Activated CD4-positive, alpha-beta T cell treated with anti-CD3 and anti-CD28 coated beads, Interleukin-2, amount 50 U/mL, for 4 hours (primary cell): ENCODE measurements at places on chromosomes 3 and 15.

DNA sequence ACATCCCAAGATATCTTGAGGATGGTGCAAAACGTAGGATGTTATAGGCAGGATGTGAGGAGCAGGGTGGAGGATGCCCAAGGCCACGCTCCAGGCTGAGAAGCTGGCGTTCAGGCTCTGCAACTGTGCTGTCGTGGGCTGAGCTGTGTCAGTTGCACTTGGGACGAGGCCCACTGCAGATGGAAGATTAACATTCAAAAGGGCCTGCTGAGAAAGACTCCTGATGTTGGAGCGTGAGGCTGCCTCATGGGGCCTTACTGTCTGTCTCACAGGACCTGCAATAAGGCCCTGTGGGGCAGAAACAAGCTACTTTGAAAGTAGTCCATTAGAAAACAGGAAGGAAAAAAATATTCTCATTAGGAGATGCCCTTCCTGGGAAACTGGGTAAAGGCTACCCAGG lies 60.6 kb upstream of the SEC61A1 start:
- no peak for DNase-seq

- DNase-seq = no peak
These were observed 12.4 kb downstream of the KLF13 start for GRCh38 chr15:31338879-31339557.

- no peak for DNase-seq
These were observed 365.7 kb downstream of the GABRG3 start for GRCh38 chr15:27336676-27337075.

DNA sequence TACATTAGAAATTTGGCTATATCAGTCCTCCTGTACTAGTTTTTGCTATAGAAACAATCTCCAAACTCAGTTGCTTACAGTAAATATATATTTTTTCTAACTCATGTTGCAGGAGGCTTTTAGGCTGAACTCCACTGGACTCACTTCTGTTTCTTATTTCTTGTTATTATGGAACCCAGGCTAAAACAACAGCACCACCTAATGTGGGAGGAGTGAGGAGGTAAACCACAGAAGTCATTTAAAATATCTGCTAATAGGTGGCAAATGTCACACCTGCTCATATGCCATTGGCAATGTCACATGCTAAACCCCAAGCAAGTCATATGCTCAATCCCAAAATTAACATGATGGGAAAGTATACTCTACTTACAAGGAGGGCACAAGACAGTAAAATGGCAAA lies 462.2 kb downstream of the PLOD2 start:
- no peak for DNase-seq

- DNase-seq = no peak
These were observed 55.3 kb upstream of the LEKR1 start for GRCh38 chr3:156770699-156771414.

GRCh38 chr15:28959326-28959725 lies 73.6 kb downstream of the APBA2 start:
- no peak for DNase-seq

- no peak for DNase-seq
These were observed 54.0 kb downstream of the LHFPL4 start for GRCh38 chr3:9499455-9500107.

GRCh38 chr3:9732080-9732739 lies 675 bp downstream of the BRPF1 start:
- DNase-seq = no peak

DNA sequence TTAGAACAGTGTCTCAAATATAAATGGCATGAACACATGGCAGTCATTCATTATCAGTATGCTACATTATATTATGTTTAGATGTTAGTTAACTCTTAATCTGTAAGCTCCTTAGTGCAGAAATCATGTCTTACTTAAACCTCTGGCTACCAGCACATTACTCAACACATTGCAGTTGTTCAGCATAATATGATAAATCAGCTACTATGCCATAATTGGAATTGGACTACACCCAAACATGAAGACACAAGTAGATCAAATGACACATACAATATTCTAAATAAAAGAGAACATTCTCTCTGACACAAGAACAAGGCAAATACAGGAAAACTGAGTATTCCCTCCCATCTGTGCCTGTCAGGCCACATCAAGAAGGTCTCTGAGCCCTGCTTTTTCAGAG lies 116.1 kb downstream of the PCCB start:
- DNase-seq = no peak

GRCh38 chr3:158140396-158140795 lies 30.5 kb downstream of the RSRC1 start:
- DNase-seq = no peak

DNA sequence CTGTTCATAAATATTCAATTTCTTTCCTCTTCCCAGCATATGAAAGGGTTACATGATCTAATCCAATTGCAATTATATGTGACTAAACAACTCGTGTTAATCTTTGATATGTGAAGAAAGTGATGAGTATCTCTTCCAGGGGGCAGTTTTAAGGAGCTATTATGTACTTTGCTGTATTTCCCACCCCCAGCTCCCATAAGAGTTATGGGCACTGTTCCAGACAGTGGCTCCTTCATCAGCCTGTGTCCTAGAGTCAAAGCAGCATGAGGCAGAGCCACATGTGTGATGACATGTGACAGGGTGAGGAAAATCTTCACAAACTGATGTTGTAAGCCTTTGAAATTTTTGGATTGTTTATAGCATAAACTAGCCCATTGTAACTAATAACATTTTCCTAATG lies 315.4 kb downstream of the DIPK2A start:
- DNase-seq = no peak

- no peak for DNase-seq
These were observed 32.4 kb upstream of the FGD5 start for GRCh38 chr3:14786369-14786768.

DNA sequence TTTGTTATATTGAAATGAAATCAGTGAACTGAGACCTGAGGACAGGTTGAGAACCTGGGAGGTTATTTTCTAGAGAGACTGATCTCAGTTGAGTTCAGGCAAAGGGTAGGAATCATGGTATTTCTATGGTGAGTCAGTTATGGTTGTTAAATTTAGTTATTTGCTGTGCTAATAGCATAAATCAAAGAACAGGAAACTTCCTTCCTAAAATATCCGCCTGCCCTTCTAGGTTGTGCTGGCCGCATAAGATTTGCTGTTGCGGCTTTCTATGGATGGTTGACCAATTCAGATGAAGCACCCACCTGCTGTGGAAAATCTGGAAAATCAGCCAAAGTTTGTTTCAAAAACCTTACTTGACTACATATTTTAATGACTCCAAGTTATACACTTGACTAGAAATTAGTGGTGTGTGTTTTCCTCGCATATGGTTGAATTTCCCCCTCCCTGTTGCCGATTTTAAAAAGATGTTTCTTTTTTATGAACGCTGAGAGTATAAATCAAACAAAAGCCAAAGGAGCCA lies 52.6 kb downstream of the PLCL2 start:
- no peak for DNase-seq

DNA sequence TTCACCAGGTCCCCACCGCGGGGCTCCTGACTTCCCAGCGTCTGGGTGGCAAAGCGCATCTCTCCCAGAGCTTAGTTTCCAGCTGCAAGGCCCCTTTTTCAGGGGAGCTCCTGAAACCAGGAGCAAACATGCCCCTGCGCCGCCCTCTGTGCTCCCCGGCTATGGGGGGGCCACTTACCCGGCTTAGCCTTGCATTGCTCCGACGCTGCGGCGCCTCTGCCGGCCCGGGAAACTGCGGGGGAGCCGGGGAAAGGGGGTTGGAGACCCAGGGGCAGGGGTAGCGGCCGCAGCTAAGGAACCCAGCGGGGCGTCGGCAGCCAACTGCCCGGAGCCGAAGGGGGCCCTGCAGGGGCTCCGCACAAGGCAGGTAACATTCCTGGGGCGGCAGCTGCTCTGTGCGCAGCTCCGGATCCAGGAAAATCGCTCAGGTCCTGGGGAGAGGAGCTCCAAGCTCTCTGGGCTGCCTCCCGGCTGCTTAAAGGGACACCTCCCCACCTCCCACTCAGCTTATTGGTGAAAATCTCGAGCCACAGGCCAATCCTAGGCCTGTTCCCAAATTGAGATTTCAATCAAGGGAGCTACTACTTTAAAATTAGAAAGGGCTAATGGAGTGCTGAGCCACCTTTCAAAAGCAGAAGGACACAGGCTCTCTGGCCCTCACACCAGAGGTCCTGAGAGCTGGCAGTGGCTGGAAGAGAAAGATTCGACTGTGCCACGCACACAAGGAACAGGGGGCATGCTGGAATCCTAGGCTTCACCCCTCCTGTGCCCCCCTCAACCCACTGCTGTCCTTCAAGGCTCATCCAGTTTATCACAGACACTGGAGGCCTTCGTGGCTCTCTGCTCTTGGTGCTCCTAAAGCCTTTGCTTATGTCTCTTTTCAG lies 42.7 kb upstream of the PRICKLE2 start:
- no peak for DNase-seq

- DNase-seq = no peak
These were observed 500.6 kb upstream of the MCTP2 start for GRCh38 chr15:93730724-93731123.

- DNase-seq = no peak
These were observed 110.5 kb downstream of the NR2F2 start for GRCh38 chr15:96440978-96441377.

- no peak for DNase-seq
These were observed 85.4 kb downstream of the FGF12 start for GRCh38 chr3:192641919-192642318.

GRCh38 chr15:73258271-73259108 lies 110.3 kb downstream of the HCN4 start:
- no peak for DNase-seq
